ENCODE measurements at places on chromosomes 12 and 14.
A peak's percentile ranks its signal among the peaks of the same experiment; 100 is the strongest.

DNA sequence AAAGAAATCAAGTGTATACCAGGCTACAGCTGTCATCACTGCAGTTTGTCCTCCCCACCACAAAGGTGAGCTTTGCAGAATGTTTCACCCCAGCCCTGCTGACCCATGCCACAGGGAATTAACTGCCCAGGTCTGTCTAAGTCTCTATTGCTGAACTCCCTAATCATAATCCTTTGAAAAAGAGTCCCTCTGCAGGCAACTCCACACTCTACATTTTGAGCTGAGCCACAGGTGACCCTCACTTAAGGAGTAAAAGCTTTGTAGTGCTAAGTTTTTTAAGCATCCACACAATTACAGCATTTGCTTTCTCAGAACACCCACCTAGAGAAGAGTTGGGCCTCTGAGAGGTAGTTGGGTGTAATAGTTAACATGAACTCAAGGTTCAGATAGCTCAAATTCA lies 90.0 kb downstream of the C12orf50 start:
- no peak for DNase-seq

DNA sequence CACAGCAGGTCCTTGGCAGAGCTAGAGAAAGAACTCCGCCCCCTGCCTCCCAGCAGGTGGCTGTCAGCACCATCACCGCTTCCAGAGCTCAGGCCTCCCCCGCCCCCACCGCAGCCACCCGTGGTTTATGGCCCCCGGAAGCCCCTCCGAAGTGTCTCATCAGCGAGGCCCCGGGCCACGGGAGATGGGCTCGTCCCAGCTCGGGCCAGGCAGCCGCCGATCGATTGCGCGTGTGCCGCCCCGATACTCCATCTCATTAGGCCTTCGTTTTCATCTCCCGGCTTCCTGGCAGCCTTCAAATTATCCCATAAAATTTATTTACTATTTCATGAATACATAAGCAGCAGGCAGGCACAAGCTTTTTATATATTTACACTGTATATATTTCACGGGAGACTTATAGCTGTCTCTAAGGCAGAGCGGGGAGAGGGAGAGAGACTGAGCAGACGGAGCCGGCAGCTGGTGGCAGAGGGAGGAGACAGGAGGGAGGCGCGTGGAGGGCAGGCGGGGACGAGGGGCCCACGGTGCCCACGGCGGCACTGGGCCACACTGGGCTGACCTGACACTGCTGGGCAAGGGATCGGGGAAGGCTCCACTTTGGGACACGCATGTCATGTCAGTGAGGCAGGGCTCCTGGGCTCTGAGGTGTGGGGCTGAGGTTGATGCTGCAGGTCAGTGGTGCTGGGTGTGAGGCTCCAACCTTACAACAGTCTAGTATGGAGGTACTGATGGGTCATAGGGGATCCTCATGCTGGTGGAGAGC lies 241.2 kb downstream of the RBM19 start:
- no peak for DNase-seq

- DNase-seq = no peak
Measured at GRCh38 chr14:68020493-68020892, 200.9 kb downstream of the RAD51B start.

- DNase-seq = no peak
Measured at GRCh38 chr12:6198556-6198955, 1.6 kb upstream of the CD9 start.

DNA sequence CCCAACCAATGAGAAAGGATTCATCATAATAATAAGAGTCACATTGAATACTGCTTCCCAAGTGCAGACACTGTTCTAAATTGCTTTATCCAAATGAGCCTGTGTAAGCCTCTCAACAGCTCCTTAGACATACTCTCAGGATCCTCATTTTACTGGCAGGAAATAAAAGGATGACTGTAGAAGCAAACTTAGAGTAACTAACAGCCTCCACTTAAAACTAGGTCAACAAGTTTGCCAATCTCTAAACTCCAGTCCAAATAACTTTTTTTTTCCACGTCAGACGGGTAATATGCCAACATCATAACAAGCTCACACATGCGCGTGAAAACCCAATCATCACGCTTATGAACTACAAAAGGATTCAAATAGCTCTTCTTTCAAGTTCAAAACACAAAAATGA lies 15.3 kb upstream of the DPF3 start:
- no peak for DNase-seq

- DNase-seq = no peak
Measured at GRCh38 chr14:60975551-60975950, 5.3 kb downstream of the TRMT5 start.

GRCh38 chr12:4261655-4262054 lies 11.9 kb upstream of the CCND2 start:
- DNase-seq = no peak

DNA sequence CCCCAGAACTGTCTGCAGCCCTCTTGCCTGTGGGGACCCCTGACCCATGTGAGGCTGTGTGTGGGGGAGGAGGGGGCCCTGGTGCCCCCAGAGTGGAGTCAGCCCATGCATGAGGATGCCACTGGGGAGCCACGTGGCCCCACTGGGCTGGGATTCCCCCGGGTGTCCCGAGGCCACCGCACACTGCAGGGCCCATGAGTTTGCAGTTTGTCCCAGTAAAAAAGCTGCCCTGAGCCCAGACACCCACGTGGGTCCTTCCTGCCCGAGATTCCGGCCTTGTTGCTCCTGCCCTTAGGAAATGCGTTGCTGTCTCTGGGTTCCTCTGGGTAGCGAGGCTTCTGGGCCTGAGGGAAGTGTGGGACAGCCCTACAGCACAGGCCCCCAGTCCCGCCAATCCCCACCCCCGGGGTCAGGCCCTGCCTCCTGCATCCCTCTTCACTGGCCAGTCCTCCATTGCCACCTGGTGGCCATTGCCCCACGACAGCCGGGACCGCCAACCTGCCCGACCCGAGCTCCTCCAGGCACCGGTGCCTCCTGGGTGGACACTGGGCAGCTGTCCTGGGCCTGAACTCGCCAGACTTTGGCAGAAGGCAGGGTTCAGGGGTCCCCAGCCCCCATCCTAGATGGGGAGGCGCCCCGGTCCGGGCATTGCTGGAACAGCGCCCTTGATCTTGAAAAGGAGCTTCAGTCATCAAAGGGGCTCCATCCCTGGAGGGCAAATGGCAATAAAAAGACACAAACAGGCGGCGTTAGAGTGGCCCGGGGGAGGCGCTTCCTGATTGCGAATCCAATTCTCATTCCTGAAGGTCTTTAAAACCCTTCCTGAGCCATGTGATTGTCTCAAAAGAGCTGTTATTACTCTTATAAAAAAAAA lies 15.6 kb upstream of the C14orf180 start:
- peak; percentile 84 for DNase-seq

DNA sequence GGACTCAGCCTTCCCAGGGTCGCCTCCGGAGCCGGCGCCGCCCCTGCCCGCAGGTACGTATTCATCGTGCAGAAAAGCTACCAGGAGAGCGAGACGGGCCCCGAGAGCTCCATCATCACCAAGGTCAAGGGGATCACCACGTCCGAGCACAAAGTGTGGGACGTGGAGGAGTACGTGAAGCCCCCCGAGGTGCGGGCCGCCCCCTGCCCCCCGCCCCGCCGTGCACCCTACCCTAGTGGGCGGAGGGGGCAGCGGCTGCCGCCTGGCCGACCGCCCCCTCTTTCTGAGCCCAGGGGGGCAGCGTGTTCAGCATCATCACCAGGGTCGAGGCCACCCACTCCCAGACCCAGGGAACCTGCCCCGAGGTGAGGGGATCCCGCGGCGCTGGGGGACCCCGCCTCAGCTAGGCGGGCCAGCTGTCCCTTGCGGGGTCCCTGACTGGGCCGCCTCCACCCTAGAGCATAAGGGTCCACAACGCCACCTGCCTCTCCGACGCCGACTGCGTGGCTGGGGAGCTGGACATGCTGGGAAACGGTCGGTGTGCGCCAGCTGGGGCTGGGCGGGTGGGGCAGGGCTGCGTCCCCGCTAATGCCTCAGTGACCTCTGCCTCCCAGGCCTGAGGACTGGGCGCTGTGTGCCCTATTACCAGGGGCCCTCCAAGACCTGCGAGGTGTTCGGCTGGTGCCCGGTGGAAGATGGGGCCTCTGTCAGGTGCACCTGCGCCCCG lies 973 bp downstream of the P2RX2 start:
- DNase-seq = no peak

DNA sequence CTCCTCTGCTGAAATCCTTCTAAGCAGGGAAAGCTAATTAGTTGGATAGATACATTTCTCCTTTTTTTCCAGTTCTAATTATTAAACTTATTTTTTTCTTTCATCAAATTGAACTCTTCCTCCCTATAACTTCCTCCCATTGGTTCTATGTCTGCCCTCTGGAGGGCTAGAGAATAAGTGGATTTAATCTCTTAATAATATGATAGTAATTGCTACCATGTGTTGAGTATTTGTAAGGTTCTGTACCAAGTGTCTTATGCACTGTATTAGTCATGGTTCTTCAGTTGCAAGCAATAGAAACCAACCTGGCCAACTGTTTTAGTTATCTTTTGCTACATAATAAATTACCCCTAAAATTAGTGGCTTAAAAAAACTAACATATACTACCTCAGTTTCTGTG lies 190.5 kb upstream of the PLXNC1 start:
- DNase-seq = no peak

GRCh38 chr12:14514154-14514842 lies 53.4 kb downstream of the PLBD1 start:
- DNase-seq = no peak

- DNase-seq = no peak
Measured at GRCh38 chr12:6218347-6218925, 18.2 kb downstream of the CD9 start.

GRCh38 chr12:25767606-25768005 lies 190.9 kb upstream of the RASSF8 start:
- DNase-seq = no peak

DNA sequence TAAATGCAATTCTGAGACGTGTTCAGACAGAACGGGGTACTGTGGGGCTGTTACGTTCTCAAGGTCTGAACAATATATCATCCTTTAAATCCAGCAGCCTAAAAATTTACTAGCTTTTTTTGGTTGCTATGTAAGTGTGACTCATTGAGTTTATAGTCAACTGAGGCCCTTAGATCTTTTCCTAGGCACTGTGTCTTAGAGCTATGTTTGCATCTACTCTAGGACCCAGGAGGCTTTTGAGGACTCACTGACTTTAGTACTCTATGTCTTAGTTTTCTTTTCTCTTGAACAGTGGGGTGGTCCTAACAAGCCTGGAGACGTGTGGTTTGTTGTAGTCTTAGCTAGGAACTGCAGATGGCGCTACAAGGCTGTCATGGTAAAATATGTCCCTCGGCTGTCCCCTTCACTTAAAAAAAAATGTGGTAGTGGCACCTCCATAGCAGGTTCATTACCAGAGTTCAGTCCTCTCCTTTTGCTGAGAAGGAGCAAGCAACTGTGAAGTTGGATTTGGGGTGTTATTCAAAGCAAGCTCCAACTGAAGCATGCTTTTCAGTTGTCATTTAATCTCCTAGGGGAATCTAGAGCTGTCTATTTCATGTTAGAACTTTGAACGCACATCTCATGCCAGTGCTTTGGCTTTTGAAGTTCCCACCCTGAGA lies 8.7 kb upstream of the SPATS2 start:
- DNase-seq = no peak

- no peak for DNase-seq
Measured at GRCh38 chr14:61736751-61737150, 25.5 kb upstream of the SNAPC1 start.

- DNase-seq = no peak
Measured at GRCh38 chr14:59998564-59998963, 78.6 kb downstream of the LRRC9 start.

- no peak for DNase-seq
Measured at GRCh38 chr12:128968668-128969067, 115.4 kb downstream of the GLT1D1 start.

- no peak for DNase-seq
Measured at GRCh38 chr12:106303202-106303820, 778 bp downstream of the TCP11L2 start.

DNA sequence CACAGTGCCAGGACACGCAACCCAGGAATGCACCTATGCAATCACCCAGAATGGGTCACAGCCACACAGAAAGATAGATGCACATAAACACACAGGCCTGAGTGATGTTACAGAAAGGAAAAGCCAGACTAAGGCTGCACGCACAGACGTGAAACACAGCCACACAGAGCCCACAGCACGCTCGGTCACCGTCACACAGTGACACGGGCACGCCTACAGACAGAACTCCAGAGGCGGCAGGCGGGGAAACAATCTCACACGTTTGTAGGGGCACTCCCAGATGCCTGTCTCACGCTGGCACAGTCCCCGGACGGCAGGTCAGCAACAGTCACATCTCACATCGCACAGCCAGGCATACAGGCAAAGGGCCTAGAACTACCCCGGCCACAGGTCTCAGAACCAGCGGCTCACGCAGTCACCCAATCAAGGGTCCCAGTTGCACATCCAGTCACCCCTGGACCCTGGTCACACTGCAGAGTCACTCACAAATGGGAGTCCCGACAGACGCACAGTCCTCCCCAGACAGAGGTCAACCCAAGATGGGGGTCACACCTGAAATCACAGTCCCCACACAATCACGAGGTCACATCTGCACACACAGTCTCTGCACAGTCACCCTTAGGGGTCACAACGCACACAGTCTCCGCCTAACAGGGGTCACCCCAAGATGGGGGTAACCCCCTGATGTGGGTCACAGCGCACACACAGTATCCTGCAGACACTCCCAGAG lies 790 bp downstream of the SSH1 start:
- DNase-seq = no peak

- DNase-seq = no peak
Measured at GRCh38 chr12:131032082-131032750, 78.5 kb downstream of the ADGRD1 start.

DNA sequence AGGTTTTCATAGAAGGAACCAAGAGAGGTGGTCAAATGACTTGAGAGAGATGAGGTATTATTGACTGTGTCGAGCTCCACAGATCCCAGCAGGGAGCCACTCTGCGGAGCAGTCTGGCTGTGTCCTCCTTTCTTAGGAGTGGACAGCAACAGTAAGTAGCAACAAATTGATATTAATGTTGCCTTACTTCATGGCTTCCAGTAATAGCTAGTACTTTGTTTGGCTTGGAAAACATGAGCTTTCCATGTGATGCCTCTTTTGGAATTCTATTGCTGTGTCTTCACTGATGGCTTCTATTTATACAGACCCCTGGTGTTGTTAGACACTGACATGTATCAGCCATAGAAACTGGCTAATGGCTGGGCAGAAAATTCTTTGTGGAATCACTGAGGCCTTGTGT lies 531.2 kb upstream of the CCDC196 start:
- no peak for DNase-seq

GRCh38 chr12:117580718-117581062 lies 219.3 kb upstream of the NOS1 start:
- DNase-seq = no peak

All from GM19239 (cell line).